Sigmoid colon (tissue), 7 donors: ENCODE measurements at places on chromosomes 5 and 9. TPM values are rescaled to one million over a fixed set of nuclear protein-coding genes. Genes with fewer than 3 reads are reported as not detected.

GRCh38 chr5:44257653-44258365 lies 131.4 kb downstream of the FGF10 start:
- H3K27ac ChIP-seq: no peak overlapping the region
- H3K4me3 ChIP-seq: no peak overlapping the region
- no peaks in the 10 kb centered on the region for H3K27me3 ChIP-seq
- H3K36me3 ChIP-seq: no peaks in the 10 kb centered on the region
- DNase-seq: no peak
- no peaks in the 10 kb centered on the region for H3K4me1 ChIP-seq

DNA sequence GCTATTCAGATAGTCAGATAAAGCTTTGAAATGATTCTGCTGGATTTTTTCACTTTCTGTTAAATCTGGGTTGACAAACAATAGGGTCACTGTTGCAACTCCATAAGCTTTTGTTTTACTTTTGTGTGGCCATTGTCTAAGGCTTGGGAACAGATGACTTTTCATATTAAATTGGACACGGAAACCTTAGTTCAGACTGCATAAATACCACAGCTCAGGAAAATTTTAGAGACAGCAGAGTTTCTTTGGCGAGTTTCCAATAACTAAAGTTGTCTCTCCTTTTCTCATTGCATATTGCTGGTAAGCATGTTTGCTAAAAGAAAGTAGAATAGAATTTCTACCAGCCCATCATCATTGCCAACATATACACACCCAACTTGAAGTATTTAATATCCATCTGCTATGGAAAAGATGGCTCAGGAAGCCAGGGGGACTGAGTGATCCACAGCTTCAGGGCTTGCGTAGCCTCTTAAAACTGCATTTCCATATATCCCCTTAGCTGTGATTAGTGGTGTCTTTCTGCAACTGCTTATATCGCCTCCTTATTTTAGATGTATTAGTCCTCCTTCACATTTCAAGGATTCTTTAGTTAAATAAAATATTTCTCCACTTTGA lies 168.2 kb downstream of the ARHGAP26 start:
- no peaks in the 10 kb centered on the region for H3K27me3 ChIP-seq
- H3K4me1 ChIP-seq: peaks cover 17% of the 10 kb centered on the region
- no peak for DNase-seq
- H3K4me3 ChIP-seq: no peak overlapping the region

DNA sequence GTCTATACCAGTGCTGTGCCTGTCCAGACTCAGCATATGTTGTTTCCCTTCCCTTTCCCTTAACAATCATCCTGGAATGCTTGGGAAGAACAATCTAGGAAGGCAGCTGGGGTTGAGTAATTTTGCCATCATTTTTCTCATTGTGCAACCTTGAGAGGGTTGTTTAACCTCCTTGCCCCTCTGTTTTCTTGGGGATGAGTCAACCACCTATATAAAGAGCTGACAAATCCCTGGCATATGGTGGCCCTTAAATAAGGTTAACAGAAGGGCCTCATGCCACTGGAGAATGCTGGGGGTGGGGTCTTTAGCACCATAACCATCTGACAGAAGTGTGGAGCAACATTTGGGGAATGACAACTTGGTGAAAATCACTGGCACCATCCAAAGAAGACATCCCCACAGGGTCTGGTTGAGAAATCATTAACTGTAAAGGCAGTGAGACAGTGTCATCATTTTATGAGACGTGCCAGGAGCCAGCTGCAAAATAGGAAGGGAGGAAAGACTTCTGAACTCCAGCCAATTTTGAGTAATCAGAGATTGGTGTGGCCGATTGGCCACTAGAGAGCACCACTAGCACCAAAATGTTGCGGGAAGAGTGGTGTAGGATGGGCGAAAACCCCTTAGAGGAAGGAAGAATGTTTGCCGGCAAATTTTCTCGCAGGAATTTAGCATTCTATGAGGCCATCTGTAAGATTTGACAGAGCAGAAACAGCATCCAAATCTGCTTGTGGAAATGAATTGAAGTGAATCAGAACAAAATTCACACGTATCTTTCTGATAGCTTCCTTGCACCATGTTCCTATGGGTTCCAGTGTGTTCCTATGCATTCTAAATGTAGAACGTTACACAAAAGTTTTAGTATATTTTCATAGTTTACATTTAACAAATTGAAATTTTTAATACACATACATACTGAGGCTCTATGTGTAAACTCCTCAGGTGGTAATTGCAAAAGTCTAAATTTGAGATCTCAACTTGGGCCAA lies 113.8 kb downstream of the MSX2 start:
- no peak overlapping the region for H3K27ac ChIP-seq
- no peaks in the 10 kb centered on the region for H3K4me1 ChIP-seq
- DNase-seq: peak; percentile 82
- H3K4me3 ChIP-seq: no peak overlapping the region
- H3K27me3 ChIP-seq: no peaks in the 10 kb centered on the region

DNA sequence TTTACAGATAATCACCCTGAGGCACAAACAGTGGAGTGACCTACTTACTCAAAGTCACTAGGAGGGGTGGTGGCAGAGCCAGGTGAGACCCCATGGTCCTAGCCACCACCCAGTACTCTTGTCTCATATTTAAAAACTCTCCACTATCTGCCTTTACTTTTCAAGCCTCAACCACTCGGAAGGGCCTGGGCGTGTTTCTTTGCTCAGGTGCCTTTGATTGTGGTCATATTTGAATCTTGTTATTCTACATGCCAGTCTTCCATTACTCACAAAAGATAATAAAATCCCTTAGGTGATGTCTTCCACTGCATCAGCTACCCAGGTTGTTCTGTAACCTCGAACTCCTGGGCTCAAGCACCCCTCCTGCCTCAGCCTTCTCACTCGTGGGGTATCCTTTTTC lies 20.7 kb upstream of the TRIM36 start:
- DNase-seq: no peak
- H3K4me3 ChIP-seq: no peak overlapping the region
- no peak overlapping the region for H3K27ac ChIP-seq
- H3K36me3 ChIP-seq: no peaks in the 10 kb centered on the region
- H3K4me1 ChIP-seq: no peaks in the 10 kb centered on the region

DNA sequence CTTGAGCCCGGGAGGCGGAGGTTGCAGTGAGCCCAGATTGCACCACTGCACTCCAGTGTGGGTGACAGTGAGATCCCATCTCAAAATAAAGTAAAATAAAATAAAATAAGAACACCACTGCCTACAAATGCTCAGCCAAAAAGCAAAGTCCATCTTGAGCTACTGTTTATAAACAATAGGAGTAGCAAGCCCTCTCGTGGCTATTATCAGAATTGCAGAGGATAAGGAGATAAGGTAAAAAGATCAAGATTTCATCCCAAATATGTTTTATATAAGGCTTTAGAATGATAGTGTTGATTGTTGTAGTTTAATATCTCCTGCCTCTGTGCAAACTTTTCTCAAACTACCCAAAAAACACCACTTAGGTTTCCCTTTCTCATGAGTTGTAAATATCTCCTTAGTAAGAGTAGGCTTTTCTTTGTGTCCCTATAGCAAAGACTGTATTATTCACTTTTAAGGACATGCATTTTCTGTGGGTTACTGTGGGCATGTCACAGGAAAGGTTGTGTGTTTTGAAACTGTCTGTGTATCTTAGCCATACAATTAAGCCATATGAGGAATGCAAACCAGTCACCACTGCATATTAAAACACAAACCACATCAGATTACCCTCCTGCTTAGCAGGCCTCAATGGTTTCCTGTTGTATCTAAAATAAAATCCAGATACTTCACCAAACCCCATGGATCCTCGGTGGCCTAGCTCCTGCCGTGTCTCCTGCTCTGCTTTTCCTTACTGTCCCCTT lies 31.8 kb upstream of the CKS2 start:
- H3K4me3 ChIP-seq: no peak overlapping the region
- H3K27ac ChIP-seq: no peak overlapping the region
- DNase-seq: no peak
- H3K4me1 ChIP-seq: no peaks in the 10 kb centered on the region
- no peaks in the 10 kb centered on the region for H3K27me3 ChIP-seq

NTRK2 gene
- 0.46 TPM for polyA plus RNA-seq
